ENCODE measurements at places on chromosomes 3 and 15.

DNA sequence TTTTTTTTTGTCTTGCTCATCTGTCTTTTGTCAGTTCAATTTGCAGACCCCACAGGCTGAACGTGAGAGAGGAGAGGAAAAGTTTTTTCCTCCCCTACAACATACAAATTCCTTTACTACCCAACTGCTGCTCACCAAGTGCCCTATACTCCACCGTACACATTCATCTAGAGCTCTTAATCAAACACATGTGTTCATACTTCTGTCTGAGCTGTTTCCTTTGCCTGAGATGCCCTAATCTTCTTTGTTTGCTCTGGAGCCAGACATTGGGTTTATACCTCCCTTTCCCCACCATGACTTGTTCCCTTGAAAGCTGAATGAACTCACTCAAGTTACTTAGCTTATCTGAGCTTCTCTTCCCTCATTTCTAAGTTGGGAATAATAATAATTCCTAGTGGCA is 122.7 kb upstream of the RASGRP1 start:
- DNase-seq: no peak

GRCh38 chr3:15186101-15186476 is 20.0 kb upstream of the CAPN7 start:
- no peak for DNase-seq

DNA sequence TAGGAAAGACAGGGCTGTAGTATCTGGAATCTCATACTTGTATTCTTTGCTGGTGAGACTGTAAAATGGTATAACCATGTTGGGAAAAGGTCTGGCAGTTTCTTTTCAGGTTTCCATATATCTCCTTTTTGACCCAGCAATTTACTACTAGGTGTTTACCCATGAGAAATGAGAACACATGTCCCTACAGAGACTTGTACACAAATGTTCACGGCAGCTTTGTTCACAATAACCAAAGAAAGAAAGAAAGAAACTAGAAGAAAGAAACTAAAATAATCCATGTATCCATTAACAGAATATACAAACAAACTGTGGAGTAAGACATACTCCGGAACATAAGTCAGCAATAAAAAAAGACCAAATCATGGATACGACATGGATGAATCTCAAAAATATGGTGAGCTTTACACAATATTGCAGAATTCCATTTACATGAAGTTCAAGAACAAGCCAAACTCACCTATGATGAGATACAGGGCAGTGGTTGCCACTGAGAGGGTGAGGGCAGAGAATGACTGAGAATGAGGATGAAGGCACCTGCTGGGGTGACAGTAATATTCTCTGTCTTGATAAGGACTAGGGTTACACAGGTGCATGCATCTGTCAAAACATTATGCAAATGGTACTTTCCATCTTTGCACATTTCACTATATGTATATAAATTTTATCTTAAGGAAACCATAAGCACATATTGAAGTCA is 2.7 kb downstream of the RFTN1 start:
- DNase-seq: no peak

GRCh38 chr15:47839233-47839825 is 122.0 kb downstream of the SEMA6D start:
- DNase-seq: no peak

DNA sequence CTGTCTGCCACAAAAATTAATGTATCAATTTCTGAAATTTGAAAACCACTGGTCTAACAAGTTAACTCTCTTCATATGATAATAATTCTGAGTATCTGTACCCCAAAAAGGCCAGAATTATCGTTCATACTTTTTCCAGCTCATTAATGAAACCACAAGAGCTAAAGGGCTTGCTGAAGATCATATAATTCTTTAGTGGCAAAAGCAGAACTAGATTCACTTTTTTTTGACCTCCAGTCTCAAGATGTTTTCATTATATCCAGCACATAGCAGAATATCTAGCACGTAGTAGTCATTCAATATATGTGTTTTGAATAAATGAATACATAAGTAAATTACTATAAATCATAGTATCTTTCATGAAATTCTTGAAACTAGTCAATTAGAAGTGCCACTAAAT is 246.7 kb upstream of the KCNH8 start:
- no peak for DNase-seq

DNA sequence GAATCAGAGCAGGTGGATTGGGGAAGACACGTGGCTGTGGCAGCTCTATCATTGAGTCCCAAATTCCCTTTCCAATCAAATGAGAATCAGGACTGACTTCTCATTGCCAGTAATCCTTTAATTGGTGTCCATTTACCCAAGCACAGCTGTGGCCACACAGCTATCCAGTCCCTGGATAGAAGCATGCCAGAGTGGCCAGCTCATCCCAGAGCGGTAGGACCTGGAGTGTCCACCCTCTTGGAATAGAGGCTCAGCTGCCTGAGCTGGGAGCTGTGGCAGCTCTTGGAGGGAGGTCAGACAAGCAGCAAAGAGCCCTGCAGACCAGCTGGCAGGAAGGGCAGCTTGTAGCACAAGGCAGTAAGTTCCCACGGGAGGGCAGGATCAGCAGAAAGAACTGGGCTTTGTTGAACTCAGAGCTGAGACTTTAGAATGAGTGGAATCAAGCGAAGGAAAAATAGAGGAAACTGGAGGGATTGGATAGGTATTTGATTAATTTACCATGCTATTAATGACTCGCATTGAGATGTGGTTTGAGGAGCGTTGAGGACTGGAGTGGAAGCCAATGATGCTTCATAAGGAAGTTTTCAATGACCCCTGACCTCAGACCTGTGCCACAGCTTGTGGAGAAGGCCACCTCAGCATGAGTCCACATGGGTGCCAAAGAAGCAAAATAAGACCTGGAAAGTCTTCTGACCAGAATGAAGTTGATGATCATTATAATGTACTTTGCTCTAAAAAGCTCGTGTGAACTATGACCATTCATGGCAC is 6.9 kb upstream of the ALPK3 start:
- no peak for DNase-seq

DNA sequence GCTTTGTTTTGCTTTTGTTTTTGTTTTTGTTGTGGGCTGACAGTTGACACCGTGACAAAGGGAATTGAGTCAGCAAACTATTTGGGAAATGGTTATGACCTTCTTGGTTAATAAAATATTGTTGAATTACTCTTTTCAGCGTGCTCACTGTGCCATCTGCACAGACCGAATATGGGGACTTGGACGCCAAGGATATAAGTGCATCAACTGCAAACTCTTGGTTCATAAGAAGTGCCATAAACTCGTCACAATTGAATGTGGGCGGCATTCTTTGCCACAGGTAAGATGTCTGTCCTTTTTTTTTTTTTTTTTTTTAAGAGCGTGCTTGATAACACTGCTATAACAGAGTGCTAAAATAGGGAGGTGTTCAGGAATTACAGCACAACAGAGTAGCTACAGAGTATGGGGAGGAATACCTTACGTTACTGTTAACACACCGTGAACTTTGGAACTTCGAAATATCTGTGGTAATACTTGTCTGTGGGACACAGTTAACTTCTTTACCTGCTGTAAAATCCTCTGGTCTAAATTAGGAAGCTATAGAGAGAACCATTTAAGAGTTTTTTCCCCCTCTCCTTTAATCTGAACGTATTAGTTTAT is 48.2 kb downstream of the PRKCI start:
- DNase-seq: no peak

- DNase-seq: no peak
Observed at GRCh38 chr3:189833996-189834395, 202.8 kb downstream of the TP63 start.

DNA sequence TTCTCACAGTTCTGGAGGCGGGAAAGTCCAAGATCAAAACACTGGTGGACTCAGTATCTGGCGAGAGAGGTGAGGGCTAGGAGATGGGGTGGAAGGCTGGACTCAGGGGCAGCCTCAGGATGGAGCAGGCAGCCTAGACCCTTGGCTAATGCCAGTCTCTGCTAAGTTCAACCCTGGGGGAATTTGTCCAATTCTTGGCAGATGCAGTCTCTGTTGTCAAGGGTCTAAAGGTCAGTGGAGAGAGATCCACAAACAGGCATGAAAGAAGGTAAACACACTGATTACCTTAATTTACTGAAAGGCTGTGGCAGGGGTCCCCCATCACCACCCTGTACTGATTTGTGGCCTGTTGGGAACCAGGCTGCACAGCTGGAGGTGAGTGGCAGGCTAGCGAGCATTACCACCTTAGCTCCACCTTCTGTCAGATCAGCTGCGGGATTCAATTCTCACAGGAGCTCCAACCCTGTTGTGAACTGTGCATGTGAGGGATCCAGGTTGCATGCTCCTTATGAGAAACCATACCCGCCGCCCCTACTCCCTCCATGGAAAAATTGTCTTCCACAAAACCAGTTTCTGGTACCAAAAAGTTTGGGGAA is 32.5 kb upstream of the RHCG start:
- DNase-seq: no peak

- no peak for DNase-seq
Observed at GRCh38 chr3:84925571-84925970, 33.2 kb upstream of the CADM2 start.

GRCh38 chr3:56753206-56753820 is 48.4 kb downstream of the ARHGEF3 start:
- DNase-seq: no peak

- no peak for DNase-seq
Observed at GRCh38 chr15:80989081-80989517, 520 bp downstream of the MESD start.

DNA sequence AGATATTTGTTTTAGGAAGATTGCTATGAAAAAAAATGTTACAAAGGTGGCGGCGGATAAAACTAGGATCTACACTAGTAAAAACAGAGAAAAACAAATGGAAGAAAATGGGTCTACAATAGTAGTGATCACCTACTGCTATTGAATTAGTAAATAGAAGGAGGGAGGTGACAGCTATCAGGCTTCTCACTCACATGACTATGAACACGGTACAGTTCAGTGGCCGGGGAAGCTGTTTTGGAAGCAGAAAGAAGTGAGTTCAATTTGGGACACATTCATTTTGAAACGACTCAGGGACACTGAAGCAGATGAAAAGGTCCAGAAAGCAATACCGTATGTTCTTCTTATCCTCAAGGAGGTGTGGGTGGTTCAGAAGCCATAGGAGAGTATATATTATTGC is 138.3 kb downstream of the GSK3B start:
- DNase-seq: no peak

GRCh38 chr3:99376926-99377325 is 261.5 kb upstream of the COL8A1 start:
- no peak for DNase-seq

- no peak for DNase-seq
Observed at GRCh38 chr15:69724333-69724732, 271.7 kb downstream of the RPLP1 start.

- no peak for DNase-seq
Observed at GRCh38 chr15:68423359-68424296, 8.3 kb downstream of the ITGA11 start.

DNA sequence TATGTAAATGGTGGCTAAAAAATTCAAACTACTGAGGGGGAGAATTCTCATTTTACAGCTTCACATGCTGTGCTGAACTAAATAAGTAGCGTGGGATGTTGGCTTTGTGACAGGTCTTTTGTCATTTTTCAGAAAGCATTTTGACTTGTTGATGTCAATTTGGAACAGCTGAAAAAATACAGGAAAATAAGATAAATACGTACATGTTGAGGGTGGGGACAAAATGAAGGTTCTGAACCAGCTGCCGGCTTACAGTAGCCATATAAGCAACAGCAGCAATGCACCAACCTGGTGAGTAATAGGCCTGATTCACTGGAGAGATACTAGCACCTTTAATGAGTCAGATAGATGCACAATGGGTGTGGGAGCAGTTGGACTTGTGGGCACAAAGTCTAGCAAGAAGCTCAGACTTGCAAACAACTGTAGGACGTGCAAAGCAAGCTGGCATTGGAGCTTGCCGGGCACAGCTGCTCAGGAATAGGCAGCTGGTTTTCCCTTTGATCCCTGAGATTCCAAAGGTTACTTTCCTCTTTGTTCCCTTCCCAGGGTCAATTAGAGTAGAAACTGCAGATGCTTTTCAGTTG is 12.9 kb downstream of the B3GNT5 start:
- no peak for DNase-seq

GRCh38 chr3:72473156-72473555 is 375.1 kb downstream of the SHQ1 start:
- no peak for DNase-seq

DNA sequence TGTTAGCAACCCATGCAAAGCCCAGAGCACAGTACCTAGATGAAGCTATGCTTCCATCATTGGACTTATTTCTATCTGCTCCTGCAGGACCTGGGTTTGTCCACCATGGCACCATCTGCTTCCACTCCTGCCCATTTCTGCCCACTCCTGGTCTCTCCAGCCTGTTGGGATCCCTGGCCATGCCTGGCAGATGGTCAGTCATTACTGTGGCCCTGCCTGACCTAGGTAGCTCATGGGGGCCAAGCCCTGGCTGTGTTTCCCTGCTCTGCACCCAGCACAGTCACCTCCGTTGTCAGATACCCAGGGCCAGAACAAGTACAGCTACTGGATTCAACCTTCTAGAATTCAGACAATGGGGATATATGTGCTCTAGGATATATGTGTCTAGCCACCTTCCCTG is 185.8 kb upstream of the TLE3 start:
- DNase-seq: no peak

DNA sequence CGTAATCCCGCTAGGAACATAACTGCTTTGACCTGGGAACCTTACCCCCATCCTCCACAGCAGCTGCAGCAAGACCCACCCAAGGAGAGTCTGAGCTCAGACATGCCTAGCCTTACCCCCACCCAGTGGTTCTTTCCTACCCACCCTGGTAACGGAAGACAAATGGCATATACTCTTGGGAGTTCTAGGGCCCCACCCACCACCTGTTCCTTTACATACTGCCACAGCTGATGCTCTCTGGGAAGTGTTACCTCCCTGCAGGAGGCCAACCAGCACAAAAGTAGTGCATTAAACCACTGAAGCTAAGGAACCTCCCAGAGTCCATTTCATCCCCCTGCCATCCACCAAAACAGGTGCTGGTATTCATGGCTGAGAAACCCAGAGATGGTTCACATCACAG is 50.6 kb upstream of the AZI2 start:
- DNase-seq: no peak

- no peak for DNase-seq
Observed at GRCh38 chr3:178202194-178202593, 334.0 kb upstream of the KCNMB2 start.

DNA sequence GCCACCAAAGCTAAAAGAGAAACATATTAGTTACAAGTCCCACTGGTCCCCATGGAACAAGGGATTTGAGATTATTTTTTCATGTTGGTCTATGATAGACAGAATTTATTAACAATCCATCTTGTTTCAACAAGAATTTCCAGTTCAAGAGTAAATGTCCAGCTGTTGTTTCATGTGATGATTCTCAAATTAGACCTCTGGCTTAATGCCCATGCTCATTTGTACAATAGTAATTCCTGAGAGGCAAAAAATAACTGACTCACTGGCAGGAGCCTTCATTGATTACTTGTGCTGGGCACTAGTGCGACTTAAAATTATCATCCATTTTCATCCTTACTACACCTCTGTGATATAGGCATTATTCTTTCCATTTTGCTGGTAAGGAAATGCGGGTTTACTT is 171.3 kb downstream of the ITPR1 start:
- no peak for DNase-seq

- DNase-seq: no peak
Observed at GRCh38 chr3:18403061-18403460, 22.1 kb downstream of the SATB1 start.

- no peak for DNase-seq
Observed at GRCh38 chr15:35963326-35963725, 417.4 kb upstream of the DPH6 start.
